CD4-positive, alpha-beta T cell treated with Interferon alpha-2 for 1 hour (primary cell): ENCODE measurements at places on chromosomes 11 and 22.

DNA sequence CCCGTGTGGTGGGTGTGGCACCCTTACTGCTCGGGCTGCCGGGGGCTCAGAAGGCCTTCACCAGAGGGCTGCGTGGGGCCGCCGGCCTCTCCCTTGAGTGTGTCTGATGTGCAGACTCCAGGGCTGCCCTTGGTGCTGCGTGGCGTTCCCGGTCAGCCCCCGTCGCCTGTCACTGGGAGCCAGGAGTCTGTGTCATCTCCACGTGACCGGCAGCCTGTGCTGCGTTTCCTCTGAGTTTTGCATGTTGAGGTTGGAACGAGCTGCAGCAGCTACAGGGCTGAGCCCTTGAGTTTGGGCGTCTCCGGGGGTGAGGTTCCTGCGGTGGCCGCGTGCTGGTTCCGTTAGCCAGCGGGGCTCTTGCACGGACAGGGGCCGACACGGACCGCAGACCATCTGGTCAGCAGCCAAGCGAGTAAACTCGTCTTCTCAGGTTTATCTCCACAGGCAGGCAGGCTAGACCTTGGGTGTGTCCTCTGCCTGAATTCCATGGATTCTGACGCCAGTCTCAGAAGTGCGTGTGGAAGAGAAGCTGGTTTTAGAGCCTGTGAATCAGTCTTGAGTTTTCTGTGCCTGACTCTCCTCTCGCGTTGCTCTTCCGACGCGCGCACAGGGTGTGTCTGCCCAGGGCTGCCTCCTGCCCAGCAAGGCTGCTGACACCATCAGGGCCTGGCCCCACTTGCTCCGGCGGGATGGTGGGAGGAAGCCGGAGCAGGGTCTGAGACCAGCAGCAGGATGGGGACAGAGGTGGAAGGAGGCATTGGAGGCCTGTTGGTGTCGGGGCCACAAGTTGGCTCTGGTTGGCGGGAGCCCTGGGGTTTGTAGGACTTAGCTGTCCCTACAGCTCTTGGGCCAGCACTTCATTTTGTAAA, 10.5 kb downstream of the PTDSS2 start:
- DNase-seq = no peak

- peak; percentile 36 for DNase-seq
Observed at GRCh38 chr22:17106785-17107546, 14.2 kb downstream of the TMEM121B start.

DNA sequence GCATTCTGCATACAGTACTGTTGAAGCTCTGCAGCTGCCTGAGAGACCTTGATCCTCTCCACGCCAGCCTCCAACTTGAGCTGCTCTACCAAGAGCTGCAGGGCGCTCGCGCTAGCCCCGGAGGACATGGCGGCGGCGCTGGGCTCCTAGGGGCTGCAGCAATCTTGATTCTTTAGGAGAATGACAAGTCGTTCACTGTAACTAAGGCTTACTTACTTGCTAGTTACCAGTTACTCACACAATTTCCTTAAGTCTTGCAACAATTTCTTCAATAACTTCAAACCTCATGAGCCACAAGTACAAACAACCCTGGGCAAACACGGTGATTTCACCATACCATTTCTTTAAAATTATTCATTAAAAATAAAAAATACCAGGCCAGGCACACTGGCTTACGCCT, 21.9 kb downstream of the SBF2 start:
- DNase-seq = no peak

GRCh38 chr11:2689651-2690575, 9.9 kb downstream of the KCNQ1OT1 start:
- DNase-seq = no peak

- DNase-seq = no peak
Observed at GRCh38 chr11:117670443-117670842, 126.6 kb downstream of the DSCAML1 start.

GRCh38 chr11:3120071-3120792, 44.9 kb downstream of the OSBPL5 start:
- no peak for DNase-seq

DNA sequence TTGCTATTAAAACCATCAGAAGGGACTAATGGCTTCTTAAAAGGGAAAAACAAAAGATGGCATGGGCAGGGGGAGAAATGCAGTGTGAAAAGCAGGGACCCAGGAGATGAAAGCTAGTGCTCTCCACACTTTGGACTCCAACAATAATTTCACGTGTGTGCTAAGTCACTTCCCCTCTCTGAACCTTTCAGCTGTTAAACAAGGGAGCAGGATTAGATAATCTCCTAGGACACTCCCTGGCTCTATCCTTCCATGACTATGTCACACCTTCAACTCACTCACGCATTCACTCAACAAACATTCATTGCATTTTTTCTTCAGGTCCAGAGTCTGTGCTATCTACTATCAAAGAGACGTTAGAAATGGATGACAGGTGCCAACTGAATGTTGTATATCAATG, 88.7 kb downstream of the SYN3 start:
- no peak for DNase-seq

GRCh38 chr22:35746248-35746647, 28.6 kb downstream of the APOL5 start:
- DNase-seq = no peak

DNA sequence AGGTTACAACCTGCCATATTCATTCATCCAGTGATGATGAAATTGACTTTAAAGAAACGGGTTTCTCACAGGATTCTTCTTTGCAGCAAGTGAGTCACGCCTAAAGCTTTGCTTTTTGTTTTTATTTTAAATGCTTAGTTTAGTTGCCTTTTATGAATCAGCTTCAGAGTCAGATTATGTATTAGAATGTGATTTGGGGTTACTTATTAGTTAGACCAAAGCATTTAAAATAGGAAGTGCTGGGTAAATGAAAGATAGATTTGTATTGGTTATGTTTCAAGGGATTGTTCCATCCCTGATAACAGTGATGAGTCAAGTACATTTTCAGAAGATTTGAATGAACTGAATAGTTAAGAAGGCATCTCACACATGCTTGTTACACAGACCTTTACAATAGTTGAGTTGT, 101.3 kb upstream of the GAL start:
- DNase-seq = no peak

DNA sequence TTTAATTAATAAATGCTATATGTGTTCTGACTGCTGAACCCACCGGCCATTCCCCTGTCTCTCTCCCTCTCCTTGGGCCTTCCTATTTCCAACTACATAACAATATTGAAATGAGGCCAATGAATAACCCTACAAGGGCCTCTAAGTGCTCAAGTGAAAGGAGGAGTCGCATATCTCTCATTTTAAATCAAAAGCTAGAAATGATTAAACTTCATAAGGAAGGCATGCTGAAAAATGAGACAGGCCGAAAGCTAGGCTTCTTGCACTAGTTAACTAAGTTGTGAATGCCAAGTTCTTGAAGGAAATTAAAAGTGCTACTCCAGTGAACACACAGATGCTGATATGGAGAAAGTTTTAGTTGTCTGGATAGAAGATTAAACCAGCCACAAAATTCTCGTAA, 109.2 kb downstream of the TSPAN18 start:
- DNase-seq = no peak

GRCh38 chr11:20031155-20032001, 128.9 kb downstream of the DBX1 start:
- DNase-seq = no peak

- DNase-seq = no peak
Observed at GRCh38 chr11:5307256-5308019, 5.7 kb upstream of the OR51B4 start.

DNA sequence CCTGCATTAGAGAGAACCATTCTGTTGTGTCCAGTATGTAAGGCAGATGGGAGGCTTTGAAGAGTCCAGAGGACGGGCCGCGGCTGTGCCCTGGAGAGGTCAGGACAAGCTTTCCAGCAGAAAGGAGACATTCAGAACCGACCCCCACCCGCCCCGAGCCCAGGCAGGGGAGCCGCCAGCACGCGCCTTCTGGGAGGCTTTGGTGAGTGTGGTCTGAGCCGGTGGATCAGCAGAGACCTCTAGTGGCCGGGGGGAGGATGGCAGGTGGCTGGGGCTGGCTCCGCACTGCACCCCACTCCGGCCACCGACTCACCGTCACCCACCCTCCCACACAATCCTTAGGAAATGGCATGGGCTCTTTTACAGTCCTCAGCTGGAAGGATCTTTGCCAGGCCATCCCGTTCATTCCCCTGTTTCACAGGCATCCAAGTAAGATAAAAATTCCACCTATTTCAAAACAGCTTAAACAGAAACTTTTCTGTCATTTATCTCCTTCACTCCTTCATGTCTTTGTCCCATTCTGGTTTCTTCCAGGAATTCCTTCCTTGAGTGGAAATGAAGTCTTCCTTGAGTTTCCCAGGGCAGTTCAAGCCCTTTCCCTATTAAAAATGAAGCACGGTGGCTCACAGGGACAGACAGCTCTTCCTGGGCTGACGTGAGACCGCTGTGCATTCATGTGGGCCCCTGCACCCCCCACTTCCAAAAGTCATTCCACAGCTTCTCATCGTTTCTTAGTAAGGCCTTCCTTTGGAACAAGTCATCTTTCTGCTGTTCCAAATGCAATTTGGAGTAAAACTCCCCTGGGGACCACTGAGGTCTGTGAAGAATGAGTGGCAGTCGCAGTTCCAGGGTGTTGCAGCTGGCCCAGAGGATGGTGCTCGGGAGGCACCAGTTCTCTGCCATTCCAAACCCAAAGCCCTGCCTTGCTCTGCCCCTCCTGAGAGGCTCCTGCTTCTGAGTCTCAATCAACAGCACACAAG, 91.0 kb downstream of the FEZ1 start:
- DNase-seq = peak; percentile 32

GRCh38 chr22:35197886-35198285, 59.4 kb upstream of the HMGXB4 start:
- no peak for DNase-seq

GRCh38 chr11:7612661-7613393, 60.5 kb downstream of the CYB5R2 start:
- no peak for DNase-seq

- no peak for DNase-seq
Observed at GRCh38 chr11:83219095-83219494, 25.6 kb downstream of the ANKRD42 start.

- no peak for DNase-seq
Observed at GRCh38 chr11:2131371-2132236, 7.6 kb downstream of the IGF2 start.

DNA sequence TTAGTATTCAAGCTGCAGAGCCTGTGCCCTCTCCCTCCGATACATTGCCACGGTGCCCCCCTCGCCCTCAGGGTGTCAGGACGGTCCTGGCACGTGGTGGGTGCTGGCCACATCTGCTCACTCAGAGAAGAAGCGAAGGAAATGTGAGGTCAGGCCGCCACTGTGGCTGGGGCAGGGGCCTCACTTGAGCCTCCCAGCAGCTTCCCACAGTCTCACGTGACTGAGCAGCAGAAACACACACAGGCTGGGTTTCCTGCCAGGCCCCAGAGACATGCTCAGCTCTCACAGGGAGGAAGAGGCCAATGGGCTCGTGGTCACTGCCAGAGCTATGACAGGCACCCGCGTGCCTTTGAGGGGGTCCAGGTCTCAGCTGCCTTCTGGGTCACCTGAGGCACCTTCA, 37.9 kb upstream of the PRR5 start:
- DNase-seq = peak; percentile 58

- DNase-seq = no peak
Observed at GRCh38 chr11:90997241-90997640, 774.4 kb upstream of the CHORDC1 start.

GRCh38 chr11:61488651-61489291, 19.8 kb upstream of the LRRC10B start:
- DNase-seq = no peak

GRCh38 chr22:28873183-28873963, 10.0 kb upstream of the ZNRF3 start:
- DNase-seq = no peak

- DNase-seq = no peak
Observed at GRCh38 chr11:36371181-36371580, 75.1 kb downstream of the PRR5L start.

GRCh38 chr22:30267382-30268302, 991 bp upstream of the OSM start:
- DNase-seq = peak; percentile 87

DNA sequence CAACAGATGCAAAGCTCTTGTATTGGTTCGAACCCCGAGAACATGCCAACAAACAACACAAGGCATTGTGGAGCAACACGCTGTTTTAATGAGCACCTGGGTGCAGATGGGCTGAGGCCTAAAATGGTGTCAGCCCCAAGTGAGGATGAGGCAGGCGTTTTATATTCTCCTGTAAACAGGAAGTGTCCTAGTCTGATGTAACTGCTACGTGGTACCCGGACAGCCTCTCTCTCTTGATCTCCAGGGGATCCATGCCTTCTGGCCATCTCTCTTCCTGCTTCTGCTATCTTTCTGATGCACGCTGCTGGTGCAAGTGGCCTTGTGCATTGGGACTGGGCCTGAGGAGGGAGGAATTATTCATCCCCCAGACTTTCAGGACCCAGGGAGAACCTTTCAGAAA, 19.4 kb upstream of the VSTM5 start:
- no peak for DNase-seq

GRCh38 chr22:27804470-27805297, 3.1 kb upstream of the MN1 start:
- DNase-seq = peak; percentile 41

DNA sequence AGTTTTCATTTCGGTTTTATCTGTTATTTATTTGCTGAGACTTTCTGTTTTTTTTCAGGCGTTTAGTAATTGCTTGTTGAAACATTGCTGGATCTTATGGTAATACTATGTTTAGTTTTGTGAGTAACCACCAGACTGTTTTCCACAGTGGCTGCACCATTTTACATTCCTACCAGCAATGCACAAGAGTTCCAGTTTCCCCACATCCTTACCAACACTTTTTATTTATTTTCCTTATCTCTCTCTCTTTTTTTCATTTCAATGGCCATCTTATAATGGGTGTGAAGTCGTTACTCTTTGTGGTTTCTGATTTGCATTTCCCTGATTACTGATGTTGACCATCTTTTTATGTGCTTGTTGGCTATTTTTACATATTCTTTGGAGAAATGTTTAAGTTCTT, 23.7 kb downstream of the USP47 start:
- DNase-seq = no peak

DNA sequence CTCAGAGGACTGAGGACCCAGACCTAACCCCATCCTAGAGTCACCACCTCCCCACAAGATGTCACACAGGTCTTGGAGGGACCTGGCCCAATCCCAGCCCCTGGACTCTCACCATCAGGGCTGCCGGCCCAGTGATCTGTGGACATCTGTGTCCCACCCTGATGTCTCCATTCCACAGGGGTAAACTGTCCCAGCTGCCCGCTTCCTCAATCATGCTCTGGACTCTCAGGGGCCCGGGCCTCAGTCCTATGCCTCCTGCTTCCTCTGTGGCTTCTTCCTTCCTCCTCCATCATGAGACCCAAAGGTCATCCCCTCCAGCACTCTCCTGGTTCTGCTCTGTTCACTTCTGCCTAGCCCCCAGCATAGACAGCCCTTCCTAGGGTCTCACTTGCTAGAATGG, 32.2 kb downstream of the ARAP1 start:
- DNase-seq = no peak

DNA sequence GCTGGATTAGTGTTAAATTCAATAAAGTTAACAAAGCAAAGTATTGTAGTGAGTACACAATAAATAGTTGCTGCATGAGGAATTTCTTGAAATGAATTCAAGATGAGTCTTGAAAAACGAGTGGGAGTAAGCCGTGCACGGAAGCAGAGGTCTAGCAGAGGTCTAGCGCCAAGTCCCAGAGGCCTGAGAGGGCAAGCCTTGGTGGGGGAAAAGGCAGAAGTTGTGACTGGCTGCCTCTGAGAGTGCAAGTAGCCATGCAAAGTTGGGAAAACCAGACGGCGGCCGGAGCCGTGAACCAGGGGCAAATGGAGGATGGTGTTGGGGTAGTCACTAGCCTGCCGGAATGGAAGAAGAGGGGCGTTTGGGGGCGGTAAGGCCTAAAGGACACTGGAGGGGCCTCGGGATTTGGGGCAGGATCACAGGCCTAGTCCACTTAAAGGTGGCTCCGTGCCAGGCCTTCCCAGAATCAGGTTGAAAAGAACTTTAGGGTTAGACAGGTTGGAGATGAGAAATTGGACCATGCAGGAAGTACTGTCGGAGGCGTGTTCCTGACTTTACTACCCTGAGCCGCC, 379 bp upstream of the SLC3A2 start:
- peak; percentile 3 for DNase-seq
